AG10803 (cell line): ENCODE measurements at places on chromosomes 2 and 18.
A peak's percentile ranks its signal among the peaks of the same experiment; 100 is the strongest.

DNA sequence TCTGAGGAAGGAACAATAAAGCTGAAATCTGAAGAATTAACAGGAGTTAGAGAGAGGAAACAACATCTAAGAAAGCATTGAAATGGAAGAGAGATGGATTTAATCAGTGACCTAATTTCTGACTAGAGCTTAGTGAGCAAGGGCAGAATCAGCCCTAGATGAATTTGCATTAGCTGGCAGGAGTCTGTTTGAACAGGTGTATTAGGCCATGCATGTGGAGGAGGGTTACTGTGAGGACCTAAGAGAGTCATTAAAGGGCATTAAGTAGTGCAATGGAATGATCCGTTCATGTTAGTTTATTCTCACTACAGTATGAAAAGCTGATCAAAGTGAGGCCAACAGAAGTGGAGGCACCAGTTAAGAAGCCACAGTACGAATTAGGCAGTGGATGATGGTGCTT, 285.3 kb downstream of the GRB14 start:
- DNase-seq: no peak

- DNase-seq: no peak
Observed at GRCh38 chr2:235935773-235936172, 232.4 kb downstream of the GBX2 start.

- DNase-seq: no peak
Observed at GRCh38 chr18:3619222-3619621, 169.2 kb downstream of the TGIF1 start.

DNA sequence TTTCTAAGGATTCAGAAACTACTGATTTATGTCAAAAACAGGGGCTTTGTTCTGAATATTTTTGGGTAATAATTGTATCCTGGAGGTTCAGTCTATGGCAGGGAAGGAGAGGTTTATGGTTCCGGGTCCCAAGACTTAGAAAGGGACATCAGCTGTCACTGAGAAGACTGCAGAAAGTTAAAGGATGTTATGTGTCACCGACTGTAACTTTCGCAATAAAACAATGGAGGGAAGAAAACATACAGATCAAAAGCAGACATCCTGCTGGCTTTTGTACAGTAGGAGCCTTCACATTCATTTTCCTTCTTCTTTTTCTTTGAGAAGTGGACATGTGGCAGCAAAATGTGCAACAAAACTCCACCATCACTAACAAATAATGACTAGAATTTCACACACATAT, 900.7 kb upstream of the SOX11 start:
- DNase-seq: no peak

GRCh38 chr18:45894818-45895217, 69.3 kb downstream of the SIGLEC15 start:
- no peak for DNase-seq

DNA sequence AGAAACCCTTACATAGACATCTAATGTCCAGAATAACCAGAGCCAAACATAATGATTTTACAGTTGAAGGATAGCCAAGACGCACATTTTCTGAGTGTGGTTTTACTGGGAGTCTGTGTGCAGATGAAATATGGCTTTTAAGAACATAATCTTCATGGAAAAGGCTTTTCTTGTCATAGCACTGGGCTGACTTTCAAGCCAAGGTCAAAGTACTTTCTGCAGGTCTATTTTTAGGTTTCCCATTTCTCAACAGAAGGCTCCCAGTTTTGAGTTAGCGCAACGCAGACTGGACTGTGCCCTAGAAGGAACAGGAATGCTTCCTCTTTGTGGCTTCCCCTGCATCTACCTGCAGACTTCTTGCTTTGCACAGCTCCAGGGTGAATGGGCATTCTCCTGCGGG, 92.3 kb upstream of the UPP2 start:
- DNase-seq: no peak

GRCh38 chr18:32048507-32049091, 30.0 kb downstream of the RNF125 start:
- DNase-seq: peak; percentile 67

- DNase-seq: no peak
Observed at GRCh38 chr2:209640358-209640757, 131.3 kb upstream of the UNC80 start.

DNA sequence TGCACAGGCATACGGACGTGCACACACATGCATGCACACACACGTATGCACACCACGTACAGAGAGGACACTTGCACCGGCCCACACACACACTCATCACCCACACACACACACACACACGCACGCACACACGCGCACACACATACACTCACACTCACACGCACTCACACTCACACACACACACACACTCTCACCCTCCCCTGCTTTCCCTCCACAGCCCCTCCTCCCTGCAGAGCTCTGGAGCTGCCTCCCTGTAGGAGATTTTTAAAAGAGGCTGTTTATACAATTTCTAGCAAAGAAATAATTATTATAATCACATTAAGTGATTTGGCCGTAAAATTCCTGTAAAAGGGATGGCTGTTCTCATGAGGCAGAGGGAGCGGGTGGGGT, 36.5 kb upstream of the SNED1 start:
- no peak for DNase-seq

DNA sequence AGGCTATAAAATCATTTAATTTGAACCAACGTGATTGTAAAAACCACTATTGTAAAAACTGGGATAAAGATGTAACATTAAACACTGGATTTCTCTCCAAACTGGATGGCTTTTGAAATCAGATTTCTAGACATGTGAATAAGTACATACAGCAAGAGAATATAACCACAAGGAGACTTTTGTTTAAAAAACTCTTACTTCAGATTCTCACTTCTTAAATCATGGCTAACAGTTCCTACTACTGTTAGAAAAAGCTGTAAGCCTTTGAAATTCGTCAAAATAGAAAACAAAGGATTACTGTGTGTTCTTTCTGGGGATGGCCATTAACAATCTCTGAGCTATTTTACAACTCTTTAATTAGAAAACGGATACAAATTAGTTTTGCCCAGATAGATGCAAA, 39.4 kb upstream of the SH3BP4 start:
- no peak for DNase-seq

DNA sequence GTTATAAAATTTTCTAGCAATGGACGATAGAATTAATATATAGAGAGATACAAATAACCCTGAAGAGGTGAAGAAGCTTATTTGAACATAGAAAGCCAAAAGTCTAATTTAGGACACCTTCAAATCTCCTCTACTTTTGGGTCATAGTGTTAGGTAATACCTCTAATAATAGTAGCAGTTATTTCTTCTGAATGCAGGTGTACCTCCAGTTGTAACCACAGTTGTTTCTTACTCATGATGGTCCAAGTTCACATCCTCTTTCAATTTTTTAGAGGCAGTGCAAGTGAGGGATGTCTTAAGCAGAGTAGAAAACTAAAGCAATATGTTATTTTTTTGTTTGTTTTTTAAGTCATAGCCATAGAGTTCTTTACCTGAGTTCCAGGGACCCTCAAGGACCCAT, 429.5 kb downstream of the CCDC85A start:
- no peak for DNase-seq

DNA sequence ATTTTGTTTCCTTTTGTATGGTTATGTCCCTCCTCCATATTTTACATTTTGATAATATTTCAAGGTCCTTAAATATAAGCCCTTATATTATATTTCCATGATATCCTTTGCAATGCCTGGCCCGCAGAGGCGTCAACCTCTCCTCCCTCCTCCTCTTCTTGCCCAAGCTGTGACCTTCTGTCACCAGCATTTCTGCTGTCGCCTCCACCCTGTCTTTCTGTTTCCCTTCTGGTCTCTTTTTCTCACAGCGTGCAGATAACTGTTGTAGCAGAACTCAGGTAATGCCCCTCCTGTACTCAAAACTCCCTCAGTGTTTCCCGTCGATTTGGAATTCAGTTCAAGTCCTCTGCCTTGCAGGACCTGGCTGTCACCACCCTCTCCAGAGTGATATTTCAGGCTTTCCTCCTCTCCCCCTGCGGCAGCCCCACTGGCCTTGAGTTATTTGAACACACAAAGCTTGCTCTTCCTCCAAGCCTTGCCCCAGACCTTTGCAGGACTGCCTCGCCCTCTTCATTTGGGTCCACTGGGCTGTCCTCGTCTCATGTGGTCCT, 709.3 kb downstream of the DCDC2C start:
- no peak for DNase-seq

GRCh38 chr2:132969371-132969985, 299.5 kb upstream of the LYPD1 start:
- no peak for DNase-seq

- peak; percentile 71 for DNase-seq
Observed at GRCh38 chr2:168635065-168635577, 167.3 kb upstream of the NOSTRIN start.

DNA sequence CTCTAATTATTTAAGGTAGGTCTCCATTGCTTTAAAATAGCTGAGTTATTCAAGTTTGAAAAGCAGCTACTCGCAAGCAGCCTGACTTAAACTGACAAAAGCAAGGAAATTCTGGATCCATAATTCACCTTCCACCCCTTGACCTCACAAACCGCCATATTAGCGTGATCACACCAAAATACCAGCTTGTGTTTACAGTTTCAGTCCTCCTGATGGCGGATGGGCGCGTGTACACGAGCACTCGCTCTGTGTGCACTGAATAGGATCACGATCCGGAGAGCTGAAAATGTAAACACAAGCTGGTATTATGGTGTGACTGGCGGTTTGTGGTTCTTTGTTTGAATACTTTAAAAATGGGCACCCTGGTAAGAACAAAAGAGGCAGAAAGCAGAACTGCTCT, 42.4 kb upstream of the PSMD14 start:
- no peak for DNase-seq

DNA sequence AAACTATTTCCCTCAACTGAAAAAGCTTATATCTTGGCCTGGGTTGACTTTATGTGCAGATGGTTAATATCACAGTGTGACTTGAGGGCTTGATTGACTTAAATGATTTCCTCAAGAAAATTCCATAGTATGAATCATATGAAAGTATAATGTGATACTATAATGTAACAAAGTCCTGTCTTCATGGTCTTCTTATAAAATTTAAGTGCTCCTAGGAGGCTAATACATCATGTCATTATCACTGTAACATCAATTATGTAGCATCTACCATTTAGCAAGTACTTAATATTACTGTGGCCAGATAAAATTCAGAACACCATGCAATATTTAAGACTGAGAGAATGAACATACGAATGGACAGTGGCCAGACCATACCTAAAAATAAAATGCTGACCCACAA, 276.1 kb downstream of the RIT2 start:
- no peak for DNase-seq

DNA sequence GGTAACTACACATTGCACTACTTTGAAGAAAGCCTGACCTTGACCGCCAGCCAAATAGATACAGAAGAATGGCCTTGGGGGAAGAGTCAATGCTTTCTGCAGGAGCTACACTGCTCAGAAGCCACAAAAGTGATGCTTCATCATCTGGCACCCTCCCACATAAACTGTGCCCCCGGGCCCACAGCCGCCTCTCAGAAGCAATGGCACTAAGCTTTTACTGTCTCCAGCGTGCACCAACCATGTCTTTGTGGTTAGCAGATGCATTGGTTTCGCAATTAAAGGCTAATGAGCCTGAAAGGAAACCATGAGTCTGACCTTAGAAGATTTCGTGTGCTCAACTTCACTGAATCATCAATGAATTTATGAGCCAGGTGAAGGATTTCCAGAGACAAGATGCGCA, 209.4 kb upstream of the TRIB2 start:
- peak; percentile 94 for DNase-seq

- no peak for DNase-seq
Observed at GRCh38 chr2:28650266-28650584, 101.4 kb upstream of the PPP1CB start.

DNA sequence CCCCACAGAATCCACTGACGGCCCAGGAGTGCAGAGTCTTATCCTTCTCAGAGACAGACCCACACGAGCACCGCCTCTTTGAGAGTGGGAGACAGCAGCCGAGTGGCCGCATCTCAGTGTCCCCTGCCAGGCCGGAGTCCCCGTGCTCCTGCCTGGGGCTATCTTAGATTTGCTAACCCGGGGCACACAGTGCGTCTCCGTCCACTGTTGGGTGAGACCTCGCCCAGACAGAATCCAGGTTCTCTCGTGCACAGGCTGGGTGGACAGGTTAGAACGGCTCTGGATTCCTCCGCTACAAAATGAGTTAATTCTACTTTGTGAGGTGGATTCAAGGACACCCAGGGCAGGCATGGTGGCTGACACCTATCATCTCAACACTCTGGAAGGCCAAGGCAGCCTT, 88.3 kb downstream of the ZNF516 start:
- DNase-seq: no peak

DNA sequence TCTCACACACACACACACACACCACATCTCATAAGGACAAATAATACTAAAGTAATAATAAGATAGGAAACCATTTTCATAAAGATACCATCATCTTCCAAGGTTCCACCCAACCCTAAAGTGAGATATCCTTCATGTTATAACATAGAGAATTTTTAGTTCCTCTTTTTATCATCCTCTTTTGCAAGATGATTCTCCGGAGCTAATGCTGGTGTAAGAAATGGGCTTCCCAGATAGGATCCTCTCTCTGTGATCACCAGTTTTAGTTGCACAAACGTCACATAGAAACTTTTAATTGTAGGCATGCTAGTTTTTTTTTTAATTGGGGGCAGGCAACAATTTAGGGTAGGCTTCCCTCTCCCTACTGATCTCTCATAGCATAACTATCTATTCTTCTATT, 49.6 kb downstream of the ARHGAP25 start:
- DNase-seq: no peak

DNA sequence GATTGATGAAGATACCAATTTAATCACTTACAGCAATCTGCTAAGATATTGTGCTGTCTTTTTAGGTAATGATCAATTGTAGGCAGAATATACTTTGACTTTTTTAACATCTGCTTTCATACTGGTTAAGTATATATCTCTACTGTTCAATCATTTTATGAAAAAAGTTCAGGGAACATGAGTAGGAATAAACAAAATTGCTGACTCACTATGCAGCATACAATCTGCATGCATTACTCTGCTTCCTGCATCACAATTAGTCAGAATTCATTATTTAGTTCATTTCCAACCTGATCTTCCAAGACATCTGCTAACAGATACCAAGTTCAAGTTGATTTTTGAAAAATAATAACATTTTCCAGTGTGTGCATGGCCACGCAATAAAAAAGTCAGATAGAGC, 1430.4 kb upstream of the LRRTM1 start:
- DNase-seq: no peak

- DNase-seq: peak; percentile 62
Observed at GRCh38 chr2:85754313-85755095, 713 bp downstream of the ATOH8 start.

GRCh38 chr18:21257386-21257785, 15.4 kb downstream of the GREB1L start:
- peak; percentile 72 for DNase-seq

DNA sequence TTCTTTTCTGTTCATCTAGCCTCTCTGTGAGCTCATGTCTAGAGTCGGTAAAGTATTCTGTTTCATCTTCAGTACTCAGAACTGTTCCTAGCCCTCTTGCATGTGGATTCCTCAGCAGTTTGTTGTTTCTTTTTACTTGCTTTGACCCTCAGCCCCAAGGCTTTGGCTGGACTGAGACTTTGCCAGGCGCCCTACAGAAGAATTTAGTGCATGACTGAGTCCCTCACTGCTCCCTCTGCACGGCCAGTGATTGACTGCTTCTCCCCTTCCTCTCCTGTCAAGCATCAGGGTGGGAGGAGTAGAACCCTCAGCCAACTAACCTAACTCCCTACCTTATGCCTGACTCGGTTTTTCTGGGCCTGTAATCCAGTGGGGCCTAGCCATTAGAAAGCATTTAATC, 109.8 kb downstream of the ESCO1 start:
- no peak for DNase-seq

GRCh38 chr2:124649001-124649400, 623.9 kb downstream of the CNTNAP5 start:
- DNase-seq: no peak

- DNase-seq: no peak
Observed at GRCh38 chr2:228669690-228670089, 488.2 kb upstream of the SPHKAP start.

- DNase-seq: no peak
Observed at GRCh38 chr2:106581755-106582147, 94.6 kb downstream of the CD8B2 start.
